ENCODE measurements at places on chromosomes 5 and 9. TPM values are rescaled to one million over a fixed set of nuclear protein-coding genes. Genes with fewer than 3 reads are reported as not detected.
A peak's percentile ranks its signal among the peaks of the same experiment; 100 is the strongest.

DNA sequence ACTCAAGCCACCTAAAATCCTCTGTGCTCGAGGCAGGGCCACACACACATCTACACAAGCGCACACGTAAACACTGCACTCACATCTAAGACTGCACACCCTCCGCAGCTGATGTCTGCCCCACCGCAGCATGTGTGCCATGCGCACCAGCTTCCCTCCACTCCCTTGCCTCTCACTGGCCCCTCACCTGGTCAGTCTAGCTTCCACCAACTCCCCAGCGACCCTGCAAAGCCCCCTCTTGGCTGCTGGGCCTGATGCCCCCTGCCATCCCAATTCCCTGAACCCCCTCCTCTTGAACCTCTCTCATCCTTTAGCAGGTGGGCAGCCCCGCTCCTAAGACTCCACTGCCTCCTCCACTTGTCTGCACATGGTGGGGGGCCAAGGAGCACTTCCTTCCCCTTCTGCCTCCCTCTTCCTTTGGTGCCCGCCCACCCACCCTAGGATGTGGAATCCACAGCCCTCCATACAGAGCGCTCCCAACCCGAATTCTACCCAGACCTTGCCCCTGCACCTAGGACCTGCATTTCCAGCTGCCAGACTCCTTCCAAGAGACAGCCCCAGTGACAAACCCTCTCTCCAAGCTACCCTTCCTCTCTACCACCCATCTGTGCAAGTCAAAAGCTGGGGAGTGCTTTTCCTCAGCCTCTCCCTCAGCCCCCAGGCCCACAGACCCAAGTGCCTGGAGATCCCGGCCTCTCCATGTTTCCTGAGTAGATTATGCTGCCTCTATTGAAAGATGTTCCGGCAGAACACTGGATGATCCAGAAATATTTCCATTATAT, 23.9 kb downstream of the ADAMTS2 start:
- H3K4me1 ChIP-seq: no peaks in the 10 kb centered on the region
- H3K4me3 ChIP-seq: no peak overlapping the region
- no peaks in the 10 kb centered on the region for H3K27me3 ChIP-seq
- no peaks in the 10 kb centered on the region for H3K36me3 ChIP-seq

The CD14 gene
- total RNA-seq: 74.1 TPM

GRCh38 chr9:113525831-113526230, 62.3 kb downstream of the RGS3 start:
- no peak overlapping the region for H3K4me3 ChIP-seq
- H3K36me3 ChIP-seq: peaks cover 74% of the 10 kb centered on the region
- H3K27ac ChIP-seq: peak overlapping the region; percentile 57
- DNase-seq: no peak
- H3K27me3 ChIP-seq: no peaks in the 10 kb centered on the region

The ACOT12 gene
- total RNA-seq: not detected

- H3K4me1 ChIP-seq: no peaks in the 10 kb centered on the region
- H3K27ac ChIP-seq: no peak overlapping the region
- peak; percentile 75 for DNase-seq
- H3K36me3 ChIP-seq: no peaks in the 10 kb centered on the region
- H3K27me3 ChIP-seq: no peaks in the 10 kb centered on the region
- H3K4me3 ChIP-seq: no peak overlapping the region
Measured at GRCh38 chr9:130235558-130236435, 29.8 kb upstream of the HMCN2 start.

DNA sequence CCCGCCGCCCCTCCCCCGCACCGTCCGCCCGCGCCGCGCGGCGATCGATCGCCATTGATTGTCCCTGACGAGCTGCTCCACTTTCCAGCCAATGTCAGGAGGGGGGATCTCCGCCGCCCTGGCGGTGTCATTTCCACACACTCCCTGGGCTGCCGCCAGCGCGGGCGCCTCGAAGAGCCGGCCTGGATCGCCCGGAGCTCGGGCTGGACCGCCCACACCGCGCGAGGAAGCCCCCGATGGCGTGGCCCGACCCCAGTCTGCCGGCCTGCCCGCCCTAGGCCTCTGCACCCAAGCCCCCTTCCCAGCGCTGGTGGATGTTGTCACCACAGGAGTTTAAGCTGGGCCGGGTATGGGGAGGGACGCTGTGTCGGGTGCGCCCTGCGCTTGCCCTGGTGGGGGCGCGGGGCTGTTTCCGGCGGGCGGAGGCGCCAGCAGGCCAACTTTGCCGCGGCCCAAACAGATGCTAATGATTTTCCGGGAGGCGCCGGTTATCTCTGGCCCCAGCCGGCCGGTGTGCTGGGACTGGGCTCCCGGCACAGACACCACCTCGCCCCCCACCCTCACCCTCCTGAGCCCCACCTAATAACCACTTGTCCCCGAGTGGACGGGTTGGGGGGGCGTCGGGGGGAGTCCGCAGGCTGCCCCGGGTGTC, 10.6 kb upstream of the CXXC5 start:
- peak; percentile 88 for DNase-seq
- H3K27me3 ChIP-seq: no peaks in the 10 kb centered on the region
- peak overlapping the region; percentile 58 for H3K4me3 ChIP-seq
- H3K36me3 ChIP-seq: no peaks in the 10 kb centered on the region
- H3K4me1 ChIP-seq: peaks cover 59% of the 10 kb centered on the region
- H3K27ac ChIP-seq: peak overlapping the region; percentile 93

The SLC36A3 gene
- total RNA-seq: not detected

- H3K4me1 ChIP-seq: no peaks in the 10 kb centered on the region
- no peak overlapping the region for H3K4me3 ChIP-seq
- H3K36me3 ChIP-seq: no peaks in the 10 kb centered on the region
- no peaks in the 10 kb centered on the region for H3K27me3 ChIP-seq
- H3K27ac ChIP-seq: no peak overlapping the region
Measured at GRCh38 chr5:91730026-91730425, 346.9 kb upstream of the ARRDC3 start.

The CREB3 gene
- 34.6 TPM for total RNA-seq

- DNase-seq: no peak
- H3K4me1 ChIP-seq: no peaks in the 10 kb centered on the region
- no peaks in the 10 kb centered on the region for H3K36me3 ChIP-seq
- H3K27ac ChIP-seq: no peak overlapping the region
- no peak overlapping the region for H3K4me3 ChIP-seq
Measured at GRCh38 chr5:57394421-57395210, 88.0 kb downstream of the ACTBL2 start.

The CYSRT1 gene
- total RNA-seq: 0.35 TPM

The SPINK1 gene
- total RNA-seq: not detected

GRCh38 chr5:135012033-135012588, 21.9 kb downstream of the PITX1 start:
- no peaks in the 10 kb centered on the region for H3K27me3 ChIP-seq
- H3K4me1 ChIP-seq: no peaks in the 10 kb centered on the region
- H3K4me3 ChIP-seq: no peak overlapping the region

The MEIKIN gene
- not detected for total RNA-seq

GRCh38 chr5:127210042-127210441, 80.6 kb upstream of the MEGF10 start:
- no peaks in the 10 kb centered on the region for H3K27me3 ChIP-seq
- H3K27ac ChIP-seq: no peak overlapping the region
- H3K4me1 ChIP-seq: no peaks in the 10 kb centered on the region
- H3K4me3 ChIP-seq: no peak overlapping the region
- no peaks in the 10 kb centered on the region for H3K36me3 ChIP-seq
- no peak for DNase-seq

DNA sequence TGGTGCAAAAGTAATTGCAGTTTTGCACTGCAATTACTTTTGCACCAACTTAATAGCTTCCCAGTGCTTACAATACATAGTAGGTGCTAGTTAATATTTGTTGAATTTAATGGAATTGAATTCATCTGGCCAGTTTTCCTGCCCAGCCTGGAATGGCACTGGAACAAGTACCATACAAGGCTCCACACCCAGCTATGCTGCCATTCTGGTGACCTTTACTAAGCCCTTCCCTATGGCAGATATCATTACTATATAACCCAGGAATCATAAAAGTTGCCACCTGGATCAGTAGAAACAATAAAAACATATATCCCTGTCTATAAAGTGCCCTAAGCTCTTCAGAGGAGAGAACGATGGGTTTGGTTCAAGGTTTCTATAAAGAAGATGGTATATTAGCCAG, 22.4 kb upstream of the TRIM36 start:
- no peak for DNase-seq
- H3K4me1 ChIP-seq: no peaks in the 10 kb centered on the region
- no peak overlapping the region for H3K4me3 ChIP-seq
- H3K27me3 ChIP-seq: no peaks in the 10 kb centered on the region

The LEAP2 gene
- not detected for total RNA-seq

GRCh38 chr5:170248172-170248930, 15.6 kb downstream of the C5orf58 start:
- no peaks in the 10 kb centered on the region for H3K4me1 ChIP-seq
- no peak overlapping the region for H3K27ac ChIP-seq
- no peaks in the 10 kb centered on the region for H3K36me3 ChIP-seq
- H3K4me3 ChIP-seq: no peak overlapping the region
- H3K27me3 ChIP-seq: no peaks in the 10 kb centered on the region

- H3K27ac ChIP-seq: no peak overlapping the region
- H3K36me3 ChIP-seq: no peaks in the 10 kb centered on the region
- DNase-seq: no peak
- no peaks in the 10 kb centered on the region for H3K4me1 ChIP-seq
- no peak overlapping the region for H3K4me3 ChIP-seq
Measured at GRCh38 chr5:158013303-158013702, 154.4 kb upstream of the CLINT1 start.

- DNase-seq: no peak
- H3K27ac ChIP-seq: no peak overlapping the region
- peaks cover 10% of the 10 kb centered on the region for H3K4me1 ChIP-seq
- H3K36me3 ChIP-seq: no peaks in the 10 kb centered on the region
Measured at GRCh38 chr9:113985968-113986585, 92.0 kb downstream of the AMBP start.

DNA sequence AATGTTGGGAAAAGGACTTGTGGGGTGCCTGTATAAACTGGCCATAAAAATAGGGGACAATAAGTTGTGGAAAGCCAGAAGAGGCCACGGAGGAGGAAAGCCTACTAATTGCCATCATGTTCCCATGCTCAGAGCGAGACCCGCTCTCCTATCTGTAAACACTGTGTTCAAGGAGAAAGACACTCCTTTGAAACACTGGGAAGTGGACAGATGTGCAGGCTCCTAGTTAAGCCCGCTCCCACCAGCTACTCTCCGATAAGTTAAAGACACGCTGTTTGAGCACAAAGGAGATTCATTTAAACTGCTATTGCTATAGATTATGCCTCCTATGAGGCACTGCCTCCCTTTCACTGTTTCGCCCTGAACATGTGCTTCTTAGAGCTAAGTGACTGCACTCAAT, 9.3 kb downstream of the CRAT start:
- H3K4me3 ChIP-seq: no peak overlapping the region
- no peak overlapping the region for H3K27ac ChIP-seq
- H3K36me3 ChIP-seq: peaks cover 27% of the 10 kb centered on the region
- peaks cover 9% of the 10 kb centered on the region for H3K4me1 ChIP-seq
- no peaks in the 10 kb centered on the region for H3K27me3 ChIP-seq
- no peak for DNase-seq

The SLC34A3 gene
- total RNA-seq: not detected

The PCDHB3 gene
- 0.83 TPM for total RNA-seq

DNA sequence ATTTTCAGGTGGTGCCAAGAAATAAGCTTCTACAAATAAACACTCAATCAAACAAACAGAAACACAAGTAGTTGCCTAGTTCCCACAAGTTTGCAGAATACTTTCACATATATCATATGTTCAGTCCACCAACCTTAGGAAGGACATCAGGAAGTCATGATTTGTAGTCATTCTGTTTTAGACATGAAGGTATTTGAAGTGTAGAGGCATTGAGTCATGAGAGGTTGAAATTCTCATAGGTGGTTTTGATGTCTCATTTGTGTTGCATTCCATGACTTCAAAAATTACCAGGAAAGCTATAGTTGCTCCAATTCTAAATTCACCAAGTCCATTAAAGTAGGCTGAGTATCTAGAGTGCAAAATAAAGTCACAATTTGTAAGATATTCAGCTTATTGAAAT, 159.0 kb downstream of the KCTD16 start:
- no peak for DNase-seq
- H3K27ac ChIP-seq: no peak overlapping the region
- no peaks in the 10 kb centered on the region for H3K4me1 ChIP-seq
- no peak overlapping the region for H3K4me3 ChIP-seq

Data from right atrium auricular region (tissue), 2 donors.